AG20443 (cell line): ENCODE measurements at places on chromosomes 13 and 19.

DNA sequence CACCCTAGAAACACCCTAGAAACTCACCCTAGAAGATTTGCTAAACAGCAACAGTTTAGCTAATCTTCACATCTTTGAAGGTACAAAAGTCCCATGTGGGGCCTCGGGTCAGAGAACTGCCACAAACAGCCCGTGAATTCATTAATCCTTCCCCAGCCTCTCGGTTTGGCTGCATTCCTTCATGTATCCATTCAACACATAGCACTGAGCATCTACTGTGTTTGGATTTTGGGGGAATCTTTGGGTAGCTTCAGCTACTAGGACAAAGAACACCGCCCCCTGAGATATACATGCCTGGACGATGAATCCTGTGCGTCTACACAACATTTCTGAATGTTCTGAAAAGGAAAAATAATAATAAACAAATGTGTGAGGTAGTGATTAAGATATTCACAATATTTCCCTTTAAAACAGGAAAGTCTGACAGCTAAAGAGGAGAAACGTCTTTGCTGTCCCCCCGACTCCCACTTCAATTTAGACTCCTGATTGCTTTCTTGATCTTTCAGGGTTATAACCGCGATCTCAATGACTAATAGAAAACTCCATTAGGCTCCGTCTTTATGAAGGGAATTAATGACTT lies 63.5 kb downstream of the ALOX5AP start:
- no peak for DNase-seq

- DNase-seq = peak; percentile 66
Measured at GRCh38 chr19:7109678-7110289, 40.3 kb downstream of the ZNF557 start.

GRCh38 chr13:41859565-41859964 lies 101.3 kb downstream of the VWA8 start:
- no peak for DNase-seq

DNA sequence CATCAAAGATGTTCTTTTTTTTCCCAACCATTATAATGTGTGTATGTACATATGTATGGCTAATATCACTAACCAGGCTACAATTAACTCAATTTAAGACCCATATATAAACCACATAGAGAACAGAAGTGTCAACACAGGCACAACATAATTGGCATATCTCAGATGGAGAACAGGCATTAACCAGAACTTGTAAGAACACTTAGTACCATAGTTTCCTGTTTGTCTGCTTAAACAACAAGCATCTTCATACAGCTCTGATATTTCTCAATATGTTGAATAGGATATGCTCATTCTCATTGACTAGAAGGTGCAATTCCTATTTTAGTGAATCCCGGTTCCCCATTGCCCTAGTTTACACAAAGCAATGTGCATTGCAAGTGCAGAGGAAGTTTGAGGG lies 116.9 kb upstream of the EDNRB start:
- DNase-seq = no peak

GRCh38 chr13:90270226-90270625 lies 1077.3 kb upstream of the MIR17HG start:
- peak; percentile 9 for DNase-seq

DNA sequence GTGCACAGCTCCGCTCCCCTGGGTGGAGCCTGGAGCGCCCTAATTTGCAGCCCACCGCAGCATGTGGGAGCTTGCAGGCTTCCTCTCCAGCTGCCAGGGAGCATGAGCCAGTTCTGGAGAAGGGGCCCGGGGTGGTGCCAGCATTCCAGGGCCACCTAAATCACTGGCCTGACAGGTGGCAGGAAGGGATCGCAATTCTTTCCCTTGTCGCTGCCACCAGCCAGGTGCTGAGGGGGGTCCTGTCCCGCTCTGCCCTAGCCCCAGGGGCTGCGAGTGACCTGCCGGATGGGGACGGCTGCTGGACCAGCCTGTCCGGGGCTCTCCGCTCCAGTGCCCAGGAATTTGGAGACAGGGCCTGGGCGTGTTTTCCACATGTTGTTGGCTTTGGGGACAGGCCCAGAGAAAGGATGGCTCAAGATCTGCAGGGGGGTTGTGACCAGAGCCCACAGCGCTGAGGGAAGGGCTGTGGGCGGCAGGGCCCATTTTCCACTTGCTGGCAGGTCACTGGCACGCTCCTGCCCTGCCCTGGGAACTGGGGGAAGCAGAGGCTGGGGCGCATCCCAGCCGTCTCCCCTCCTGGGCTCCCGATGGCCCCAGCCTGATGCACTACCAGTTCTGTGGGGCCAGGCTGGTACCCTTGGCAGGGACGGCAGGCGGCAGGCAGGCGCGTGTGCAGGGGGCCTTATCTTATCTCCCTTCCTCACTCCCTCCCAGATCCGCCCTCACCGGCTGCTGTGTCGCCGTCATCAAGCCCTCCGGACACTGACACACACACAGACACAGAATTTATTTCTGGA lies 9.5 kb downstream of the NDUFA11 start:
- DNase-seq = peak; percentile 20

- no peak for DNase-seq
Measured at GRCh38 chr19:10115392-10116084, 4.0 kb downstream of the P2RY11 start.

GRCh38 chr13:30453727-30454126 lies 12.0 kb downstream of the HMGB1 start:
- DNase-seq = no peak

DNA sequence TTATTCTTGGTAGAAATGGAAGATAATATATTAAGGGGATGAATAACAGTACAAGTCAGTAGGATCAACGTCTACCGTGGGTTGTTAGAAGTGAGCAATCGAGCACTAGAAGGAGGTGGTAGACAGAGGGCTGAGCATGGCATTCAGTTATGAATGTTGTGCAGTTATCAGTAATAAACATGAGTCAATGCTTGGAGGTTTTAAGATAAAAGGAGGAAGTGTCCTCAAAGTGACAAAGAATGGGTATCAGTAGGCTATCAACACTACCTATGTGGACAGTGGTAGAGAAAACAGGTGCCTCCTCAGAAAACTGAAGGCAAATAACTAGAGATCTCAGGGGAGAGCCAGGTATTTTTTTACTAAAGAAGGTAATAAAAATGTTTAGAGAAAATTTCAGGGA lies 1607.0 kb downstream of the PCDH9 start:
- no peak for DNase-seq

DNA sequence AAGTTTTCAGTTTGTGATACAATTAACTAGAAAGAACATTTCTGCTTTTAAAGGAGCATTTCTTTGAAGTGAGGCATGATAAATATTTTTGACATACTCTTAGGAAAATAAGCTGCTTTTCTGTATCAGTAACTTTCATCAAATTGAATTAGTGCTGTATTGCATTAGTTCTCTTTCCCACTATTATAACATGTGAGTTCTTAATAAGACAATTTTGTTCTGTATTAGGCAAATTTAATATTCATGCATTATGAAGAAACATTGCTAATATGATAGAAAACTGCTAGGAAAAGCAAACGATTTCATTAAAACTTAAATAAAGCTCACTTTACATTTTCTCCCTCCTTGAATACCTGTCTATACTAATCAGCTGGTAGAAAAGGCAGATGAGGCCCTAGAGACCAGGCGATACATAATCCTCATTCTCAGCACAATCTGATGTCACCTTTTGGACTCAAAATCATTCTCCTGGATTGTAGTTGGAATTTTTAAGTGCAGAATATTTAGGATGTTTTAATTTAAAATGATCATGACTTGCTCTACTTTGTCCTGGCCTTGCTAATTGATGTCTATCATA lies 1636.8 kb downstream of the PCDH9 start:
- DNase-seq = no peak

DNA sequence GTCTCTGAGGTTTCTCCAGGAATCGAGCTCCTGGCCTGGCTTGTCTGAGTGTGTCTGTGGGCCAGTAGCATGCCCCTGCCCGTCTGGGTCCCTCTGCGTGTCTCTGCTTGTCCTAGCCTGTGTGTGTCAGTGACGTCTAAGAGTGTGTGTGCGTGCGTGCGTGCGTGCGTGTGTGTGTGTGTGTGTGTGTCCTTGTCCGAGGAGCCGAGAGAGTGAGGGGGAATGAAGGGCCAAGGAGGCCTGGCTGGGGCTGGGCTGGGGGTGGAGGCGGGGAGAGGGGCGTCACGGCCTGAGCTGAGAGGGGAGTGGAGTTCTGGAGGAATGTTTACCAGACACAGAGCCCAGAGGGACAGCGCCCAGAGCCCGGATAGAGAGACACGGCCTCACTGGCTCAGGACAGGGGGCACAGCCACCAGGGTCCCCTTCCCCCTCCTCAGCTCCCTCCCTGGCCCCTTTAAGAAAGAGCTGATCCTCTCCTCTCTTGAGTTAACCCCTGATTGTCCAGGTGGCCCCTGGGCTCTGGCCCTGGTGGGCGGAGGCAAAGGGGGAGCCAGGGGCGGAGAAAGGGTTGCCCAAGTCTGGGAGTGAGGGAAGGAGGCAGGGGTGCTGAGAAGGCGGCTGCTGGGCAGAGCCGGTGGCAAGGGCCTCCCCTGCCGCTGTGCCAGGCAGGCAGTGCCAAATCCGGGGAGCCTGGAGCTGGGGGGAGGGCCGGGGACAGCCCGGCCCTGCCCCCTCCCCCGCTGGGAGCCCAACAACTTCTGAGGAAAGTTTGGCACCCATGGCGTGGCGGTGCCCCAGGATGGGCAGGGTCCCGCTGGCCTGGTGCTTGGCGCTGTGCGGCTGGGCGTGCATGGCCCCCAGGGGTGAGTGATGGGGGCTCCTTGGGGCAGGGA lies at the start of gene AXL:
AXL (plus strand) TSS at position 609 of the 893 bp plus-strand sequence; CDS start at position 779, 170 bp downstream.
- DNase-seq = peak; percentile 87

- no peak for DNase-seq
Measured at GRCh38 chr13:99575376-99576120, 74.3 kb downstream of the TM9SF2 start.

DNA sequence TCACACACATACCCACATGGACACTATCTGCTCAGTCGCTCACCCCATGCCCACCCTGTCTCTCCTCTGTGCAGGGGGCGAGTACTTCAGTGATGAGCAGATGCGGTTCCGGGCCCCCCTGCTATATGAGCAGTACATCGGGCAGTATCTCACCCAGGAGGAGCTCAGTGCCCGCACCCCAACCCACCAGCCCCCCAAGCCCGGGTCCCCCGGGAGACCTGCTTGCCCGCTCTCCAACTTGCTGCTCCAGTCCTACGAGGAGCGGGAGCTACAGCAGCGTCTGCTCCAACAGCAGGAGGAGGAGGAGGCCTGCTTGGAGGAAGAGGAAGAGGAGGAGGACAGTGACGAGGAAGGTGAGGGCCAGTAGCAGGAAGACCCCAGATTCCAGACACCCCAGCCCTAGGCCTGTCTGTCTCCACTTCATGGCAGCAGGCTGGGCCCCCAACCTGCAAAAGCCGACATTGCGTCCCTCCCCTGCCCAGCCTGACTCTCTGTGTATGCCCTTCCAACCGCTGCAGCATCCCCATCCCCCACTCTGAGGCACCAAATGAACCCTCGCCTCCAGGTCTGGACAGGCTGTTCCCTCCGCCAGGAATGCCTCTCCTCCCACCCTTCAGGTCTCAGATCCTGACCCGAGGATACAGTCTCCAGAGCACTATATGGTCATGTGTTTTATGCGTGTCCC lies 9.7 kb downstream of the CCDC97 start:
- DNase-seq = no peak

GRCh38 chr19:9650345-9650744 lies 24.6 kb downstream of the ZNF562 start:
- DNase-seq = no peak

- DNase-seq = peak; percentile 4
Measured at GRCh38 chr13:62320129-62321108, 904.8 kb upstream of the PCDH20 start.
